ENCODE measurements at places on chromosomes 12 and 14. TPM values are rescaled to one million over a fixed set of nuclear protein-coding genes. Genes with fewer than 3 reads are reported as not detected.
A peak's percentile ranks its signal among the peaks of the same experiment; 100 is the strongest.

- no peak for DNase-seq
Measured at GRCh38 chr14:59595071-59595470, 18.5 kb upstream of the CCDC175 start.

- peak; percentile 47 for DNase-seq
Measured at GRCh38 chr14:80055667-80056496, 155.4 kb downstream of the DIO2 start.

- no peak for DNase-seq
Measured at GRCh38 chr12:64694130-64695040, 64.8 kb downstream of the GNS start.

Gene DIO2
- total RNA-seq = not detected

- DNase-seq = no peak
Measured at GRCh38 chr14:73376585-73376984, 81.8 kb downstream of the NUMB start.

Gene GPRC5D
- total RNA-seq = not detected

- no peak for DNase-seq
Measured at GRCh38 chr12:106205208-106206069, 42.4 kb downstream of the CKAP4 start.

DNA sequence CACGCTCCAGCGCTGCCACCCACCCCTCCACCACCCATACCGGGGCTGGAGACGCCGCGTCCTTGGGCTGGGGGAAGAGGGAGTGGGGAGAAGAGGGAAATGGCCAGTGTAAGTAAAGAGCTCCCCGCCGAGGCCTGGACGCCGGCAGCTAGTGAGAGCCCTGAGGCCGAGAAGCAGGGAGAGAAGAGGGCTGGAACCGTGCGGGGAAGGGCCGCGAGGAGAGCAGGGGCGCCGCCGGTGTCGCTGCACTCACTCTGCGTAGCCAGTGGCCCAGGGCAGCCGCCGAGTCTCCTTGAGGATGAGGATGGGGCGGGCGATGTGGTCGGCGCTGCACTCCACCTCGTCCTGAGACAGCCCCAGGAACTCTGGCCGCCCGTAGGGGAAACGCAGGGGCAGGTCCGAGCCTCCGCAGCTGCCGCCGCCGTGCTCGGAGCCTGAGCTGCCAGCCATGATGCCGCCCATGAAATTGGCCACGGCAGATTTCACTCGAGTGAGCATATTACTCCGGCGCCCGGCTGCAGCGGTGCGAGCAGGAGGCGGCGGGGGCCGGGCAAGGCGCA is 631 bp downstream of the PPM1H start:
- DNase-seq = peak; percentile 44

DNA sequence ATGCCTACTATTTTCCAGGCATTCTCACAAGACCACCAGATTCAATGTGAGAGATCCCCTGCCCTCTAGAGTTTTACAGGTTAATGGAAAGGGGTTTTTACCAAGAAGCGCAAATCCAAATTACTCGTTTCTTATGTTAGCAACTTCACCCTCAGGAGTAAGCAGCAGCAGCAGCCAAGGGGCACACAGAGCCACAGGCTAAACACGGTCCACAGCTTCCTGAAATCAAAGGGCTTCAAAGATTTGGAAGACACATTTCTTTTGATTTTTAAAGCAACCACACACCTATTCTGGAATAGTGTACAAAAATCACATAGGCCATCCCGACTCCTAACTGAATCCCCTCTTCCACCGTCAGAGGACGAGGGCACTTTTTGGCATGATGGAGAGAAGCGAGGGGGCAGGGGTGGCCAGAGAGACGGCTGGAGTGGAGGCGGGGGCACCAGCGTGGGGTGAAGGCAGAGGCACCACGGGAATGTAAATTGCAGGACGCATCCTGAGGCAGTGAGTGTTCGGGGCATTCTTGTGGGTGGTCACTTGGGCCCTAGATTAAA is 107.0 kb downstream of the ARF6 start:
- DNase-seq = no peak

Gene PAPLN
- 3.1 TPM for total RNA-seq

GRCh38 chr12:124233041-124233796 is 61.7 kb upstream of the RFLNA start:
- DNase-seq = peak; percentile 82

DNA sequence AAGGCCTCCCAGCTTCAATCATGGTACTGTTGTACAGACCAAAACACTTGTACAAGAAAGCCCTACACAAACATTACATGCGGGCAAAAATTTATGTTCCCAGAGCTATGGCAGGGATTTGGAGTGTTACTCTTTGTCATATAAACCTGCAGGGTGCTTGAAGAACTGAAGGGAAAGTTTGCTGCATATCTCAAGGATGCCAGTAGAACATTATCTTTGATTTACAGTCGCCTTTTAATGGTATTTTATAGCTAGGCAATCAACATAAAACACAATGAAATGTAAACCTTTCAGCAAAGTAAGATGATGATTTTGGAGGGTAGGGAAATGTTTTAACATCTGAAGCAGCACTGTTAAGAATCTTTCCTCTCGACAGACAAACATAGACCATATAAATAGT is 305.6 kb downstream of the KCNH5 start:
- no peak for DNase-seq

DNA sequence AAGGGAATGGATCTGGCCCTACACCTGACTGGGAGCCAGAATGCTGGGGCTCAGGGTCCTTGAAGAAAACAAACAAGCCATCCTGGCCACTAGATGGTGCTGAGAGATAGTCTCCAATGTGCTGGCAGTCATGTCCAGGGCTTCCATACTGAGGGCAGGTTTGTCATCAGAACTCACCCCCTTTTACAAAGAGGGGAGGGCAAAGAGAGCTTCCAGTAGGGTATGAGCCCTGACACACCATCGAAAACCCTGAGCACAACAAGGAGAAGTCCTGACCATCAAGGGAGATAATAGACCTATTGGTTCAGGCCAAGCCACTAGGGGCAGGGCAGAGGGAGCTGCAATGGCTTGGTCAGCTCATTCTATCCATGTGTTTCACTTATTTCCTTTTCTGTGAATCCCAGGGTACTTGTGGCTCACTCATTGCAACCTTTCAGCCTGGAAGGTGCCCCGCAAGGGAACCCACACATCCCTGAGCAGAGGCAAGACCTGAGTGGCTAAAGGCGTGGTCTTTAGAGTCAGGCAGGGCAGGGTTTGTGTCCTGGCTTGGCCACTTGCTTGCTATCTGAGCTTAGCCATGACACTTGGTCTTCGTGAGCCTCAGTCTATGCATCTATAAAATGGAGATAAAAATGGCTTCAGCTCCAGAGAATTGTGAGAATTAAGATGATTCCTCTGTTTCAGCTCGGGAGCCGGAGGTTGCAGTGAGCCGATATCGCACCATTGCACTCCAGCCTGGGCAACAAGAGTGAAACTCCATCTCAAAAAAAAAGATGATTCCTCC is 6.2 kb upstream of the PLEKHH1 start:
- DNase-seq = peak; percentile 62

- no peak for DNase-seq
Measured at GRCh38 chr14:22737052-22737451, 29.4 kb upstream of the OXA1L start.

Gene RABGGTA
- total RNA-seq = 29.5 TPM

Gene NRL
- total RNA-seq = 0.71 TPM

GRCh38 chr12:50024805-50025186 is 498 bp downstream of the RACGAP1 start:
- peak; percentile 23 for DNase-seq

Gene MYF5
- total RNA-seq = not detected

Gene WNT1
- total RNA-seq = not detected

DNA sequence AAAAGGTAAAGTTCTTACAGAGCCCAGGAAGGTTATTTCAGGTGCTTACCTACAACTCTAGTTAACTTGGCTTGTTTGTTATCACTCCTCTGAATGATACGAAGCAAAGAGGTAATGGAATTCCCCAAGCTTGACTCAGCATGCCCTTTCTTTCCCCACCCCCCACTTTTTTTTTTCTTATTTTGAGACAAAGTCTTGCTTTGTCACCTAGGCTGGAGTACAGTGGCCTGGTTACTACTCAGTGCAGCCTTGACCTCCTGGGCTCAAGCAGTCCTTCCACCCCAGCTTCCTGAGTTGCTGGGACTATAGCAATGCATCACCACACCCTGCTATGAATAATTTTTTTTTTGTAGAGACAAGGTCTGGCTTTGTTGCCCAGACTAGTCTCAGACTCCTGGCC is 17.1 kb upstream of the YBX3 start:
- DNase-seq = no peak

- DNase-seq = no peak
Measured at GRCh38 chr12:112868459-112869041, 38.2 kb upstream of the OAS1 start.

DNA sequence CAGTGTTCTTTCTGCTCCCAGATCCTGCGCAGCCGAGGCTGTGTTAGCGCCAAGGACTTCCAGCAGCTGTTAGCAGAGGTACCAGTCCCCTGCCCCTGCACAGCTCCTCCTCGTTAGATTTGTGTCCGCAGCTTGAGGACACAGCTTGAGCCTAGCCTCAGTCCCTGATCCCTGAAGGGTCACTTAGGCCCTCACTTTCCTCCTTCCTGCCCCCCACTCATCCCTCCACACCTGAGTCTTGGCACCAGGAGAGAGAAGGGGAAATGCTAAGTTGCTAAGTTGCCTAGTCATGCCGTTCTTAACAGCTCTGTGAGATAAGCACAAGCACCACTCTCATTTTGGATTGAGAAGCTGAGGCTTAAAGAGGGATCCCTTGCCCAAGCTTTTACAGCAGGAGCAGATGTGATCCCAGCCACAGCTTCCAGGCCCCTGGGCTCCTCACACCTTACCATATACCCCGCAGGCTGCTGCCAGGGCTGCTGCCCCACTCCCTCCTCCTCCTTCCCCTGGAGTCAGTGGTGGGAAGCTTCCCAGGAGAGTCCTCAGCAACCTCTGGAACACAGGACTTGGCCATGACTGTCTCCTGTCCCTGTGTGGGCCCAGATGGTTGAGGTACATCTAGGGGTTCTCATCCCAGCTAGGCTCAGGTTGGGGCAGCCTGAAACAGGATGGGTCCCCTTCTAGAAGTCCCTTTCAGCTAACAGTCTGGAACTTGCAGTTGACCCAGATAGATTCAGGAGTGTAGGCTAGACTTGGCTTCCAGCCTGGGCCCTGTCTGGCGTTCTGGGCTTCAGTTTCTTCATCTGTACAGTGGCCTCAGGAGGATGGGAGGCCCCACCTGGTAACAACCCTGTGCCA is 975 bp downstream of the OGFOD2 start:
- DNase-seq = peak; percentile 35

- peak; percentile 44 for DNase-seq
Measured at GRCh38 chr14:24058260-24058950, 6.6 kb downstream of the CARMIL3 start.

DNA sequence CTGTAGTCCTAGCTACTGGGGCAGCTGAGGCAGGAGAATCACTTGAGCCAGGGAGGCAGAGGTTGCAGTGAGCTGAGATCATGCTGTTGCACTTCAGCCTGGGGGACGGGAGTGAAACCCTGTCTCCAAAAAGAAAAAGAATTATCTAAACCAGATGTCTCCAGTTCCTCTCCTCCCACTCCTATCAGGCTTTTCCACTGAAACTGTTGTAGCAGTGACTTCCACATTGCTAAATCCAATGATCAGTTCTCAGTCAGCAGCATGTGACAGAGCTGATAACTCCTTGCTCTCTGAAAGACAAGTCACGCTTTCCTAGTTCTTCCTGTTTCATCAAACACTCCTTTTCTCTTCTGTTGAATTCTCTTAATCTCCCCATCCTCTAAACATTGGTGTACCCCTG is 8.6 kb downstream of the SLC38A6 start:
- no peak for DNase-seq

Gene HOXC9
- total RNA-seq = 0.40 TPM

DNA sequence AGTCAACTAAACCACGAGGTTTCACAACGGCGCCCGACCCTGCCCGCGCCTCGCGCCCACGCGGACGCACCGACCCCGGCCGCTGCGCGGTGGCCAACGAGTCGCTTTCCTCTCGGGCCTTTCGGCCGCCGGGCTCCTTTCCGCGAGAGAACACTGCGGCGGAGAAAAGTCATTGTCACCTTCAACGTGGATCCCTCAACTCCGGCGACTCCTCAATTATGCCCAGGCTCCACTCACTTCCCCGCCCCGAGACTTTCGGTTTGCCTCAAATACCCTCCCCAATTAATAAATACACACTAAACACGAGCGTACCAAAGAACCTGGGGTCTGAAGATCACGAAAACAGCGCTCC is 450 bp downstream of the SINHCAF start:
- no peak for DNase-seq

Gene LAG3
- 4.1 TPM for total RNA-seq

GRCh38 chr12:66329941-66330340 is 27.6 kb downstream of the HELB start:
- no peak for DNase-seq
